ENCODE measurements at places on chromosomes 3 and 15. TPM values are rescaled to one million over a fixed set of nuclear protein-coding genes. Genes with fewer than 3 reads are reported as not detected.

DNA sequence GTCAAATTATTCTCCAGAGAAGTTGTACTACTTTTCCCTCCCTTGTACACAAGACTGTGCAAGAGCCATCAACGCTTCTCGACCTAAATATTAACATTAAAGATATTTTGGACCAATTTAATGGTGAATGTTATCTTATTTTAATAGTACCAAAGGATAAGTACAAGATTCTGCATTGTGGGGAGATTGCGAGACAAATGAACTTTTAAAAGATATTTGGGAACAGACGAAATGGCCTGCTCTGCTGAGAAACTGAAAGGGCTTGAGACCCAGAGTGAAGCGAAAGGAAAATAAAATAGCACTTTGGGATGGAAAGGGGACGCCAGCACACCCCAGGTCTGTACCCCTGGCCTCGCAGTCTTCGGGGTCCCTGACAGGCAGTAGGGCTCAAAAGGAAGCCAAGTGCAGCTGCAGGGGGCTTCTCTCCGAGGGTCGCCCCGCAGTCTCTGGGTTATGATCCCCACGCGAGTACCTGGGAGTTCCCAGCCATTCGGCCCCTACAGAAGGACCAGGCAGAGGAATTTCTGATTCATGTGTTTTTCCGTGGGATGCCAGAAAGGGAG lies 97.6 kb upstream of the VGLL3 start:
- DNase-seq = no peak
- no peaks in the 10 kb centered on the region for H3K36me3 ChIP-seq
- no peaks in the 10 kb centered on the region for H3K27me3 ChIP-seq
- peaks cover 10% of the 10 kb centered on the region for H3K4me1 ChIP-seq
- H3K27ac ChIP-seq = no peak overlapping the region
- peak overlapping the region; percentile 63 for H3K4me3 ChIP-seq

DNA sequence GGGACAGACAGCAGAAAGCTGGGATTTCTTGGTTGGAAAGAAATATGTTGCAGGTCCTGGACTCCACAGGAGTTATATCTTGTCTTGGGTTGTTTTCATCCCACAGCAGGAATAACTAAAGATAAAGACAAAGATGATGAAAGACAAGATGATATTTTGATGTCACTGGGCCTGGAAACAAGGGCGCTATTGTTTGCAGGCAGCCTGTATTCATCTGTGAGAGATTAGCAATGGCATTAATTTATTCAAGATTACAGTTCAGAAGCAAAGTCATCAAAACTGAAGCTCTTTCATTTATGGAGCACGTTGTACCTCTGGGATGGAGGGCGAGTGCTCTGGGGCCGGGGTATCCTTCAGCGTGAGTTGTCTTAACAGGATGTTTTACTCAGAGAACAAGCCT lies 213.8 kb downstream of the LRTM1 start:
- no peaks in the 10 kb centered on the region for H3K27me3 ChIP-seq
- H3K27ac ChIP-seq = no peak overlapping the region
- H3K4me1 ChIP-seq = no peaks in the 10 kb centered on the region
- H3K36me3 ChIP-seq = no peaks in the 10 kb centered on the region

DNA sequence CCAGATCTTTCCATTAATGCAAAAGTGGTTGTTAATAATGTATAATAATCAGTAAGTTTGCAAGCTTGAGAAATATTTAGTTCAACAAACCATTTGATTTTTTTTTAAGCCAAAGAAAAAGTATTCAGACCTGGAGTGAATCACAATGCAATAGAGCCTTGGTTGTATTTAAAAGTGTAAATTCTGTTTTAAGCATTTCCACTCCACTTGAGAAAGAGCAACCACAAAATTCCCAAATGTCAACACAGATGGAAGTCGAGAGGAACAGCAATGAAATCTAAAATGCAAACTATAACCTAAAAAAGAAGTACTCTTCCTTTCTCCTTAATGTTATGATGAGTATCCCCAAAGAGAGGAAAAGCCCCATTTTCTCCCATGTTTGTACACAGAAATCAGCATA lies 20.2 kb downstream of the GBE1 start:
- no peak overlapping the region for H3K27ac ChIP-seq
- no peaks in the 10 kb centered on the region for H3K36me3 ChIP-seq
- H3K27me3 ChIP-seq = no peaks in the 10 kb centered on the region
- H3K4me3 ChIP-seq = no peak overlapping the region
- peaks cover 35% of the 10 kb centered on the region for H3K4me1 ChIP-seq

MNS1 gene
- polyA plus RNA-seq = 0.29 TPM

GABRR3 gene
- not detected for polyA plus RNA-seq

NTRK3 gene
- polyA plus RNA-seq = not detected

DNA sequence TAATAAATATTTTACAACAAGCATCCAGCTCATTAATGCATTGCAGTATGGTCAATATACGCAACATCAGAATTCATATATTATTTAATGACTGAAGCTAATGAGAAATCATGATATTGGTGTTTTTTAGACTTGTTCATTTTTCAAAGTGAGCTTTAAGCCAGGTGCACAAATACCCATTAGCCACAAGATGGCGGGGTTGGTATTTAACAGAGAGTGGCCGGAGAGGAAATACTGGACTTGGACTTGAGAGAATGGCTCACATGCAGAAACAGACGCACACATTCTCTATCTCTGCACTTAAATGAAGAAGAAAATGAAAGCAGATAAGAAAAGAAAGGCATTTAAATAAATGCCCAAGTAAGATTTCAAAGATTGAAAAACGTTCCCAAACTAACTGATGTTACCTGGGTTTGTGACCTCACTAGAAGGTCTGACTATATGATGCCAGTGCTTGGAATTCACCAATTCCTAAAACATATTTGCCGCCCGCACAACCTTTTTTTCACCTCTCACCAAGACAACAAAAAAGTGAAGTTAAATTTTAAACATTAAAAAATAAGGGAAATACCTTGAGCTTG lies 21.2 kb upstream of the CRBN start:
- H3K27me3 ChIP-seq = no peaks in the 10 kb centered on the region
- no peak overlapping the region for H3K27ac ChIP-seq
- no peak for DNase-seq
- no peak overlapping the region for H3K4me3 ChIP-seq
